ENCODE measurements at places on chromosomes 7 and 10. TPM values are rescaled to one million over a fixed set of nuclear protein-coding genes. Genes with fewer than 3 reads are reported as not detected.

The CFAP46 gene
- 4.8 TPM for total RNA-seq

The UNCX gene
- not detected for total RNA-seq

- no peak for DNase-seq
Observed at GRCh38 chr10:47058961-47059391, 147.7 kb downstream of the PTPN20 start.

GRCh38 chr7:23107781-23108180, 2.2 kb downstream of the KLHL7 start:
- no peak for DNase-seq
